ENCODE measurements at places on chromosomes 6 and 20.

DNA sequence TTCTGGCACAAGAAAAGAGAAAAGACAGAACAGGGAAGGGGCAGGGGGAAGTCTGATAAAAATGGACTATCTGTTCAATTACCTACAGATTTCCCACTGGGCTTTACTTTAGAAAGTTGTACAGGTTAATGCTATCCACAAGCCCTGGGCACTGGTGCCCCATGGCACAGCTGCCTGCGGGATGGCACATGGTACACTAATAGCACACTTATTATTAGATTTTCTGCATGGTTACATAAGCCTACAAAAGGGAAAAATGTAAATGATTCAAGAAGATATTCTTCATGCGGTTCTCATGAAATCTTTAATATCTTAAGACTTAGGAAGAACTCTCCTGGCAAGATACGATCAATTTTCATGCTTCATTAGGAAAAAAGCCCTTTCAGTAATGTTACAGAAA, 137.5 kb downstream of the GMPR start:
- no peak for DNase-seq

DNA sequence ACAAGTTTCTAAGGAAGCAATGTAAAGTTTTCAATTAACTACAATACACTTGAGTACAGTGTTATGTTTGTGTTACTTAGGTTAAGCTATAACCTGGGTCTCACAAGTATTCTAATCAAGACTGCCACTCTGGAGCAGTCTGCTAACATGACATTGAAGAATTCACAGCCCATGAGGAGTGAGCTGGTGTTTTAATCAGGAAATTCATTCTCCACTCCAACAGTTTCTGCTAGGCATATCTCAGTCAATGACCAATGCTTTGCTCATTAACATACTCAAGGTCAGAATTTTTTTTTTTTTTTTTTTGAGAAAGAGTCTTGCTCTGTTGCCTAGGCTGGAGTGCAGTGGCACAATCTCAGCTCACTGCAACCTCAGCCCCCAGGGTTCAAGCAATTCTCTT, 59.6 kb upstream of the SAMHD1 start:
- DNase-seq, result no peak

DNA sequence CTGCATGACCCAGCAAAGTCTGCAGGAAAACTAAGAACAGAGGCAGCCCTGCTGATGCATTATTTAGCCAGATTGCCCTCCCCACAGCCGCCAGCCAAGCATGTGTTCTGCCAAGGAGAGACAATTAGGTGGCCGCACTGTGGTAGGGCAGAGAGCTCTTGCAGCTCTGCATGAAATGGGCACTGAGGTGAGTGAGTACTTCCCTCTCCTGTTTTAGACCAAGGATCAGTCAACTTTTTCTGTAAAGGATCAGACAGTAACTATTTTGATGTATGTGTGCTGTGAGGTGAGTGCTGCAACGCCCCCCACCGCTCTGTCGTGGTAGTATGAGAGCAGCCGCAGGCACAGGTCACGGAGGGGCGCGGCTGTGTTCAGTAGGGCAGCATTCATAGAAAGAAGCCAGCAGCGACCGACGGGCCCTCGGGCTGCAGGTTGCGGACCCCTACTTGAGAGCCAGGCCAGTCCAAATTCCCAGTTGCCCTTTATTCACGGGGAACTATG, 23.8 kb upstream of the FAM50B start:
- no peak for DNase-seq

GRCh38 chr20:22954661-22955060, 80.5 kb upstream of the SSTR4 start:
- no peak for DNase-seq

DNA sequence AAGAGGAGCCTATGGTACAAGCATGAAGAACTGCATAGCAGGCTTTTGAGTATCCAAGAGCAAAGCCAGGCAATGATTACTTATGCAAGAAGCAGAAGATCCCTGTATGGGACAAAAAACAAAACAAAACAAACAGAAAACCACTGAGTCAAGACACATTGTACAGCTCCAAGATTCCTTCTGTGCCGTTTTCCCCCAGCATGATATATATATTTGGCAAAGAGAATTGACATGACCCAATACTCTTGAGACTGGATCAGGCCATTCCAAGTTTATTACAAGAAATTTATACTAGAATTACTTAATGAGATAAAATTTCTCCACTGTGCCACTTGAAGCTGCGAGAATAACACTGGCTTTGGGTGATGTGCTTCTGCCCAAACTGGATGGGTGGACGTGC, 65.5 kb downstream of the TRMT11 start:
- DNase-seq, result no peak

DNA sequence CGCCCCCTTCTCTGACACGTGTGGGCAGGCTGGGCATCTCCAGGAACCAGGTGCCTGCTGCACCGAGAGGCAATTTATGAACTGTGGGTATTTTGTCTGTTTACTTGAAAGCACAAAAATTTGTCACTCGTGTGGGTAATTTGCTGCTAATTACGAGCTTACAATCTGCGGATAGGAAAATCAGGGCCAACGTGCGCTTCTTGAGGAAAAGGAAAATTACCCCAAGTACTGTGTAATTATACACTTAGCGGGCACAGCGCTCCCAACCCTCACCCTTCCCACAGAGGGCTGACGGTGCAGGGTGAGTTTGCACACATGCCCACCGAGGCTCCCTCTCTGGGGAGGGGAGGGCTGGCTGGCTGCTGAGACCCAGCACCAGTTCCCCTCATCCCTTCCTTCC, 25.3 kb upstream of the MDGA1 start:
- DNase-seq, result no peak

DNA sequence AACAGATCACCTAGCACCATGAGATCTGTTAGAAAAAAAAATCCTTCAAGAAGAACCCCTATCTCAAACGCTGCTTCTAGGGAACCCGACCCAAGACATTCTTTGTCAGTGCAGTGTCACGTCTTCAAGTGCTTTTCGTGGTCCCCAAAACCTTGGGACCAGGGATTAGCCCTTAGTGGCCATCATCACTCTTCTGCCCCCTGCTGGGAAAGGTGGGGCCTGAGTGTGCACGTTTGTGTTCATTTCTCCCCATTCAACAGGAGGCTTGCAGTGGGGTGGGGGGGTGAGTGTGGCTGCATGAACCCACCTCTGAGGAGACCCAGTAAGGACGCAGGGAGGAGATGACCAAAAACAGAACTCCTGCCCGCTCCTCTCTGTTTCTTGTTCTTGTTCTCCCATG, 218.2 kb upstream of the RNF24 start:
- DNase-seq, result no peak

DNA sequence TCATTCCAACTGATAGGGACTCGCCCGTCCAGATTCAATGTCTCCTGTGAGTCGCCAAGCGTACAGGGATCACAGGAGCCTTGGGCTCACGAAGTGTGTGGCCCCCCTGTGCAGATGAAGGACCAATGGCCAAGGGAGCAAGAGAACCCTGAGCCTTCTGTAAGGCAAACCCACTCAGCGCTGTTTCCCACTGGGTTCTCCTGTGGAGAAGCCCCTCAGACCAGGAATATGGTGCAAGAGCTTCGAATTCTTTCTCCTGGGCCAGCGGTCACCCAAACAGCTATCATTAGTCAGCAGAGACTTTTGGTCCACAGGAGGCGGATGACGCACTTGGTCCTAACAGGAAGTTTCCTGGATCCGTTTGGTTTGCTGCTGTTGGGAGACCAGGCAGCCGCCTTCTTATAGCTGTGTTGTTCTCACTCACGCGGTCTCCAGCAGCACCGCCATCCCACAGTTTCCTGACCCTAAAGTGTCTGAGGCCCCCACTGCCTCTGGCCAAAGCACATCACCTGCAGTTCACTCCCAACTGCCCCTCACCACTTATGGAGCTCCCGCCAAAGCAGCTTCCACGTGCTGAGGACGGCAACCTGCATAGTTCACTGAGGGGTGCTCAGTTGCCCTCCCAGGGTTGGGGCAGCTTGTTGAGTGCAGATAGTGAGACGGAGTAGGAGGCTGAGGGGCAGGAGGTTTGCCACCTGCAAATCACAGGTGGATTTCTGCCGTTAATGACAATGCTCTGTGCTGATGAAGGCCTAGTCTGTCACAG, 268.6 kb downstream of the ERMARD start:
- DNase-seq, result no peak

DNA sequence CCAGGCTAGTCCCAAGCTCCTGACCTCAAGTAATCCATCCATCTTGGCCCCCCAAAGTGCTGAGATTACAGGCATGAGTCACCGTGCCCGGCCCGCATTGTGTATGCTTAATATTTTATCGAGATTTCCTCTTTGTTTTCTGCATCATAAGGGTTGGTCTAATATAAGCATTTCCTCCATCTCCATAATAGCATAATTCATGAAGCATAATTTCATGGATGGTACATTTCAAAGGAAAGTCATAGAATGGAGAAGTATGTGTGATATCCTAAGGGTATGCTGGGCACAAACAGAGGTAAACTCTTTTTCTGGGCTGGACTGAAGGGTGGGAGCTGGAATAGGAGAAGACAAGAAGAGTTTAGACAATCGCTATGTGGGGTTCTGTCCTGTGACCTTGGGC, 17.5 kb upstream of the TIAM2 start:
- no peak for DNase-seq

- DNase-seq, result no peak
Observed at GRCh38 chr6:121093928-121094327, 240.4 kb downstream of the TBC1D32 start.

- DNase-seq, result no peak
Observed at GRCh38 chr6:20790032-20790791, 256.0 kb downstream of the CDKAL1 start.

- no peak for DNase-seq
Observed at GRCh38 chr6:40355532-40355931, 231.6 kb downstream of the LRFN2 start.

DNA sequence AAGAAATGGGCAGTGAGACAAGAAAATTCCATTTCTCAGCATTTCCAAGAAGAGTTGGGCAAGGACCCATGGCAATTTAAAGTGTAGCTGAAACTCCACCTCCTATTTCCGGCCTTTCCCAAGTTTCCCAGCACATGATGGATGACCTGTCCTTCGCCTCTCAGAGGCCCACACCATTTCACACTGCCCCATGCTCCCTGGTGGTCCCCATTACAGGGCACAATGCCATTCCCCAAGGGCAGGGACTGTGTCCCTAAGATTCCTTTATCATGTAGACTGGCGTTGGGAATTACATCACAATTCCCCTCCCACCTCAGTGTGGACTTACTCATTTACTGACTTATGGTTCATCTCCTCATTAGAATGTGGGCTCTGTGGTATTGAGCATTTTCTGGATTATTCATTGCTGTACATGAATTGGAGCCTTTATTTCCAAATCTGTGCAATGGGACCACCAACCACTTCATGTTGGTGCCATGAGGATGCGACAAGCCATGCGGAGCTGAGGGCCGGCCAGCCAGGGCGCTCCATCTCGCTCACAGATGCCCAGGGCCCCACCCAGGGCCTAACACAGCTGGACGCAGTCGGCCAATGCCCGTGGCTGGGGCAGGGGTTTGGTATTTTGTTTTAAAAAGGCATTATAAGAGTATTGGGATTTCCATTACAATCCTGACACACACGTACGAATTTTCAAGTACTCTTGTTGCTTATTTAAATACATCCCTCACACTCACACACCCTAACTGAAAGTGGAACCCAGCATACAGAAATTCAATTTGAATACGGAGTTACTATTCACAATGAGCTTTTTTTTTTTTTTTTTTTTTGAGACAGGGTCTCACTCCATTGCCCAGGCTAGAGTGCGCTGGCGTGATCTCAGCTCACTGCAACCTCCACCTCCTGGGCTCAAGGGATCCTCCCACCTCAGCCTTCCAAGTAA, 5.4 kb downstream of the ACSS1 start:
- no peak for DNase-seq

DNA sequence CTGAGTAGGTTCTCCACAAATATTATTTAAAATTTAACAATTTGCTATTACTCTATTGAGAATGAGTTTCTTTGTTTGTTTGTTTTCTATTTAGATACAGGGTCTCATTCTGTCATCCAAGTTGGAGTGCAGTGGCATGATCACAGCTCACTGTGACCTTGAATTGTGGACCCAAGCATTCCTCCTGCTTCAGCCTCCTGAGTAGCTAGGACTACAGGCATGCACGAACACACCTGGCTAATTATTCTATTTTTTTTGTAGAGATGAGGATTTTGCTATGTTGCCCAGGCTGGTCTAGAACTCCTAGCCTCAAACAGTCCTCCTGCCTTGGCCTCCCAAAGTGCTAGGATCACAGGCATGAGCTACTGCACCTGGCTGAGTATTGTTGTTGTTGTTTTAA, 122.2 kb downstream of the PHF3 start:
- DNase-seq, result no peak

DNA sequence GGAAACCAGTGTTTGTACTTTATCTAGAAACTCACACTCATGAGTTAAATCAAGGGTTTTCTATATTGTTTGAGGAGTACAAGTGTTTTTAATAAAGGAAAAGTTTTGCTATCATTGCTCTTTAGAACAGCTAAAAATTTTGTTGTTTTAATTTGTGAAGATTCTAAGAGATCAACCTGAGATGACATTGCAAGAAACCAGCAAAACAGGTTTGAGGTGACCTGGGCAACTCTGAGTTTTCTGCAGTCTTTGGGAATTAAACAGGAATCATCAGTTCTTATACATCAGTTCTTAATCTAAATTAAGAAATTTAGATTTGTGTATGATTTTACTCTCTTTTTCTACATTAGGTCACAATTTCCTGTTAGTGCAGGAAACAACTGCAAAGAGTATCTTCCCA, 114.5 kb downstream of the JAG1 start:
- no peak for DNase-seq

GRCh38 chr20:3021777-3022176, 21.6 kb upstream of the GNRH2 start:
- no peak for DNase-seq

GRCh38 chr6:29368765-29369164, at the start of gene OR5V1:
Gene OR5V1, minus strand, starts transcription at chr6:29368865. Its CDS starts 12,670 bp downstream, at chr6:29356195.
- DNase-seq, result no peak

GRCh38 chr20:7712661-7713060, 227.6 kb downstream of the HAO1 start:
- DNase-seq, result no peak

GRCh38 chr6:108559884-108560462, 744 bp upstream of the FOXO3 start:
- DNase-seq, result peak; percentile 69

- no peak for DNase-seq
Observed at GRCh38 chr6:49607391-49607982, 29.2 kb downstream of the RHAG start.

GRCh38 chr6:34664256-34664971, 32.2 kb downstream of the ILRUN start:
- DNase-seq, result no peak

DNA sequence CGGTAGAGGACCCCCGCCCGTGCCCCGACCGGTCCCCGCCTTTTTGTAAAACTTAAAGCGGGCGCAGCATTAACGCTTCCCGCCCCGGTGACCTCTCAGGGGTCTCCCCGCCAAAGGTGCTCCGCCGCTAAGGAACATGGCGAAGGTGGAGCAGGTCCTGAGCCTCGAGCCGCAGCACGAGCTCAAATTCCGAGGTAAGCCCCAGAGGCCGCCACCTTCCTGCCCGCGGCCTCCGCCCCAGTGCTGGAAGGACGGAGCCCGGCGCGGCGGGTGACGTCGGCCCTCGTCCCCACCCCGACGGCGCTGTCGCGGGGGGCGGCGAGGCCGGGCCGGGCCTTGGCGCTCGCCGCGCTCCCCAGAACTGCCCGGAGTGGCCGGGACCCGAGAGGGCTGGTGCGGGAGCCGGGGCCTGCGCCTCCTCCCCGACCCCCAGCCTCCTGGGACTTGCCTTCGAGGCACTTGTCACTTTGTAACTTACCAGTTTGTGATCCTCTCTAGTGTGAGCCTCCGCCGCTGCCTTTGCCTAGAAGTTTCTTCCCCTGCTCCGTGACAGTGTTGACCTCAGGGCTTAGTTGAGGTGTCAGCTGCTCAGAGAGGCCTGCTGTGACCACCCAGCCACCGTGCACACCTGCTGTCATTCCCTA, 417 bp downstream of the VAPB start:
- peak; percentile 34 for DNase-seq

- DNase-seq, result no peak
Observed at GRCh38 chr20:43534791-43535350, 24.0 kb upstream of the SGK2 start.

All from NCI-H345 (cell line).